NCI-H82 (cell line): ENCODE measurements at places on chromosomes 4 and X.

- no peak for DNase-seq
Observed at GRCh38 chr4:10898072-10898471, 213.5 kb upstream of the CLNK start.

DNA sequence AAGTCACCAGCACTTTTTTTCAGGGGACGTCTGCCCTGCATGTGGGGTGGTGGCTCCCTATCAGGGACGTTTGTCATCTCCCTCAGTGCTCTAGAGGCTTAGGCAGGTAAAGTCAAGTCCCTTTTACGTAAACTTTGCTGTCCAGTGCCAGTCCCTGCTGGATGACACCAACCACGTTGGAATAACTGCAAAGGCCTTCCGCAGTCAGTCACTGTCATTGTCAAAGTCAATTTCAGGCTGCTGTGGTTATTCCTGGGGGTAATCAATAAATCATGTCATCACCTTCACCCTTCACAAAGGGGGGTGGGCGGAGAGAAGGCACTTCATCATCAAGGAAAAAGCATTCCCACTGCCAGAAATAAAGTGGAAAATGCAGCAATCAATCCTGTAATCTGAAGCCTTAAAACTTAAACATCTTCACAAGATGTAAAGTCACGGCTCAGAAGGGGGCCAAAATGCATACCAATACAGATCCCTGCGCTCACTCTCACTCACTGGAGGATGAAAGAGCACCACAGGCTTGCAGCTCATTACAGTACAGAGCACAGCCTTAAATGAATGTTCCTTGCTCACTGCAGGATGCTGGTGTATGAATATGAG lies 56.2 kb downstream of the CLDN22 start:
- DNase-seq: no peak

DNA sequence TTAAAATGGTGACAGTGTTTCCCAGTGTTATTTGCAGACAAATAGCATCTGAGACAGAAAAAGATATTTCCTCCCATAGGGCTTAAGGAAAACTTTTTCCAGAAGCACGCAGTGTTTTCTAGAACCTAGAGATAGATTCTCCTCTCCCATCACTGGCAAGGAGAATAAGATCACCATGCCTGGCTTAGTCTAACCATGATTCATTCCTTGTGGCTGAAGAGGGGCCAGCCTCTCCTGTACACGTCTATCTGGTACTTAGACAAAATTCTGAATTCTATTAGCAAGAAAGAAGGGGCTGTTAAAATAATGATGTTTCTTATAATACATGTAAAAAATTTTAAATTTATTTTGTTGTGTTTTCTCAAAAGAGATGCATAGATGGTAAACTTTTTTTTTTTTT lies 296.1 kb upstream of the LDB2 start:
- no peak for DNase-seq

- no peak for DNase-seq
Observed at GRCh38 chr4:20623939-20624338, 76.3 kb upstream of the PACRGL start.

DNA sequence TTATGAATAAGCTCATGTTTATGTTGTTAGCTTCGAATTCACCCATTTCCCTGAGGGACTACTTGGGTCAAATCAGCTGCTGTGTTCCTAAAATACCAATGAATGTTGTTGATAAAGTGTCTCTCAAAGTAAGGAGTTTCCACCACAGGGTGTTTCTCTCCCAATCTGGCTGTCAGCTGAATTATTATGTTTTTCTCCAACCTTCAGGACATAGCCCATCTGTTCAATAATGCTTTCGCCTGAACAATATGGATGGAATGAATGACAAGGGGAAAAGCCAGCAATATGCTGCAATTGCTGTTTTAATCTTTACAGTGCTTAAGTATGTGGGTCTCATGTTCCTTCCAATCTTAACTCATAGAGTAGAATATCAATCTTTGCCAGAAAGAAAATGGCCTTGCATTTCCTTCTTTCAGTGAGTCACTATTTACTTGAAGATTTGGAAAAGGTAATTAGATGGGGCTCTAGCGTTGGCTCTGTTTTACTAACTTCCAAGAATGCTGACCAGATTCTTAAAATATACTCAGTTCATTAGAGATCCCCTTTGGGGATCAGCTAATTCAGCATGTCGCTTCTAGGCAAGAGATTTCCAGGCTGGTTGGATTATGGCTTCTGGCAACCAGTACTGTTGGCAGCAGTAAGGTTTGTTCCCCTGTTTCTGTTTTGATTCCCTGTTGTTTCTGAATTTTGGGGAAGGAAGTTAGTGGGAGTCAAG lies 410.5 kb downstream of the PPP3CA start:
- peak; percentile 34 for DNase-seq

- peak; percentile 48 for DNase-seq
Observed at GRCh38 chr4:2482693-2483092, 13.8 kb downstream of the RNF4 start.

DNA sequence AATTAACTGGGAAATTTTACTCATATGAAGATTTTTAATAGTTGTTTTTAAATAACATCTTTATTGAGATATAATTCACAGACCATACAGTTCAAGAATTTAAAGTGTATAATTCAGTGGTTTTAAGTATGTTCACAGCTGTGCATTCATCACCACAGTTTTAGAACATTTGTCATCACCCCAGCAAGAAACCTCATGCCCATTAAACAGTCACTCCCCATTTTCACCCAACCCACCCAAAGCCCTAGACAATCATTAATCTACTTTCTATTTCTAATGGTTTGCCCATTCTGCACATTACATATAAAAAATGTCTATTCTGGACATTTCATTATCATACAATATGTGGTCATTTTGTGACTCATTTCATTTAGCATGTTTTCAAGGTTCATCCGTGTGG lies 2.8 kb downstream of the UPRT start:
- no peak for DNase-seq

GRCh38 chr4:20251031-20251795 lies 492 bp upstream of the SLIT2 start:
- DNase-seq: peak; percentile 24

DNA sequence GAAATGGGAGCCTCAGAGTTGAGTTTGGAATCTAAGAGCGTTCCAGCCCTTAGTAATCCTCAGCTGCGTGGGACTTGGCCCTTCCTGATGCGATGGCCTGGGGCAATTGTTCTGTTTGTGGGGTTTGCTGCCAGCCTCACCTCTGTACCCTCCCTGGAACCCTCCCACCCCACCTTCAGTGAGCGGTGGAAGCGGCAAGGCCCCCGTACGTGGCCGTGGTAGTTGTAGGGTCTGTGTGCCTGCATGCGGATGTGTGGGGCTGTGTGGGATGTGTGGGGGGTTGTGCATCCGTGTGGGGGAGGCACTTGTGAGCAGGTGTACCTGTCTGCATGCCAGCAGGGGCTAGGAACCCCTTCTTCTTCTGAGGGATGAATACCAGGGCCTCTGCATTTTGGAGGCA lies 65.4 kb upstream of the ADRA2C start:
- DNase-seq: no peak

- no peak for DNase-seq
Observed at GRCh38 chr4:108466936-108467902, 153.2 kb upstream of the RPL34 start.

- DNase-seq: no peak
Observed at GRCh38 chr4:146846882-146847281, 98.8 kb downstream of the TTC29 start.

DNA sequence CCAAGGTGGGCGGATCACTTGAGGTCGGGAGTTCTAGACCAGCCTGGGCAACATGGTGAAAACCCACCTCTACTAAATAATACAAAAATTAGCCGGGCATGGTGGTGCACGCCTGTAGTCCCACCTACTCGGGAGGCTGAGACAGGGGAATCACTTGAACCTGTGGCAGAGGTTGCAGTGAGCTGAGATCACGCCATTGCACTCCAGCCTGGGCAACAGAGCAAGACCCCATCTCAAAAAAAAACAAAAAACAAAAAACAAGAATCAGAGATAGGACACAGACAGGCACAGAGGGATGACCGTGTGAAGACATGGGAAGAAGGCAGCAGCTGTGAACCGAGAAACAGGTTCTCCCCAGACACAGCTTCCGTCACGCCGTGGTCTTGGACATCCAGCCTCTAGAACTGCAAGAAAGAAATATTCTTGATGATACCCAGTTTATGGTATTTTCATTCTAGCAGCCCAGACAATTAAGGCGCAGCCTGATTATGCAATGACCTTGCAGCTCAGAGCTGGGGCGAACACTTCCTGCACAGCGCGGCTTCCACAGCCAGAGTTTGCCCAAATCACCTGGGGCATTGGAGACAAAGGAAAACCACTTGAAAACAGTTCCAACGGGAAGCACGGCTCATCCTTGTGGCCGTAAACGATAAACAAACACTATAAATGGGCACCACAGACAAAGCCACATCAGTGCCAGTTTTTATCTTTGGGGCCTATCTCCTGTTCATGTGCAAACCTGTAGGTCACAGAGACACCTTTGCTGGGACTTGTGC lies 4.2 kb upstream of the ARSD start:
- no peak for DNase-seq

DNA sequence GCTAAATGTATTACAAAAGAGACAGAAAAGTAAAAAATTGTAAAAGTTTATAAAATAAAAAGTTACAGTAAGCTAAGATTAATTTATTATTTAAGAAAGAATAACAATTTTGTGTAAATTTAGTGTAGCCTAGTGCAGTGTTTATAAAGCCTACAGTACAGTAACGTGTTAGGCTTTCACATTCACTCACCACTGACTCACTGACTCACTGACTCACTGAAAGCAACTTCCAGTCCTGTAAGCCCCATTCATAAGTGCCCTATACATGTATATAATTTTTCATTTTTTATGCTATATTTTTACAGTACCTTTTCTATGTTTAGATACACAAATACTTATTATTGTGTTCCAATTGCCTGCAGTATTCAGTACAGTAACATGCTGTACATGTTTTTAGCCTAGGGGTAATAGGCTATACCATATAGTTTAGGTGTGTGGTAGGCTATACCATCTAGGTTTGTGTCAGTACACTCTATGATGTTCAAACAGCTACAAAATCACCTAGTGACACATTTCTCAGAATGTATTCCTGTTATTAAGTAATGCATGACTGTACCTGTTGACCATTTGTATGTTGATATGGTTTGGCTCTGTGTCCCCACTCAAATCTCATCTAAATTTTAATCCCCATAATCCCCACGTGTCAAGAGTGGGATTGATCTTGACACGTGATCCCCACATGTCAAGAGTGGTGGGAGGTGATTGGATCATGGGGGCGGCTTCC lies 57.9 kb downstream of the CFAP299 start:
- peak; percentile 0 for DNase-seq

- no peak for DNase-seq
Observed at GRCh38 chrX:136055651-136056221, 70.5 kb downstream of the SLC9A6 start.

DNA sequence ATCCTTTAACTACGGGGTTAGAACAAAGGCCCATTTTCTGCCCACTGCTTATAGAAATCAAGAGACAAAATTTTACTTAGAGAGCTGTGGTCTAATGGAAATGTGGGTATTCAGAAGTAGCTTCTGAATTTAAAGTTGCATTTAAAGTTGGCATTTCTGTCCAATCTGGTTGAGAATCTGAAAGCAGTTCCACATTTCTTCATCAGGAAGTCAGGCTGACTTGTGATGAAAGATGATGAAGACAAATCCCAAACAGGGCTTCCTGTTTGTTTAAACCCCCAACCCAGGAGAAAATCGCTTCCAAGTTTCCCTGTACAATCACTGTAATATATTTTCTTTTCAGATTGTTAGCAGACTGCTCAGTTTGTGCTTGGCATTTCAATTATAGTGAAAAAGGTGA lies 345.3 kb downstream of the SPRY1 start:
- no peak for DNase-seq

- peak; percentile 77 for DNase-seq
Observed at GRCh38 chrX:12771445-12772069, 19.7 kb upstream of the PRPS2 start.

GRCh38 chr4:184473499-184474262 lies 669 bp downstream of the IRF2 start:
- peak; percentile 37 for DNase-seq

DNA sequence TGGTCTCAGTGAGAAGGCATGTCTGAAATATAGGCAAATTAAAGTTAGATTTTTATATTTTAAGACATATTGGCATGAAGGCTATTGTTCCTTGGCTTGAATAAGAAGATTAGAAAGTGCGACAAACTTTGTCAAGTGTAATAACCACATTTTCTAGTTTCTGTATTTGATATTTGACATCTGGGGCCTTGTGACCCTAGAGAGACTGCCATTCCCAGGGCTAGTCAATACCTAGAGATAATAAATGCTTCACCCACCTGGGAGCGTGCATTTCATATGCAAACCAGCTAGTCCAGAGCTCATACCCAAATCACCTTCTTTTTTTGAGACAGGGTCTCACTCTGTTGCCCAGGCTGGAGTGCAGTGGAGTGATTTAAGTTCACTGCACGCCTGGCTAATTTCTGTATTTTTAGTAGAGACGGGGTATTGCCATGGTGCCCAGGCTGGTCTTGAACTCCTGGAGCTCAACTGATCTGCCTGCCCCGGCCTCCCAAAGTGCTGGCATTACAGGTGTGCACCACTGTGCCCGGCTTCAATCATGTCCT lies 62.6 kb downstream of the COQ2 start:
- no peak for DNase-seq

- peak; percentile 67 for DNase-seq
Observed at GRCh38 chrX:118116713-118117550, at the start of gene KLHL13. Gene KLHL13 (minus strand): TSS chrX:118116810. CDS start chrX:118028473, 88,337 bp downstream.

DNA sequence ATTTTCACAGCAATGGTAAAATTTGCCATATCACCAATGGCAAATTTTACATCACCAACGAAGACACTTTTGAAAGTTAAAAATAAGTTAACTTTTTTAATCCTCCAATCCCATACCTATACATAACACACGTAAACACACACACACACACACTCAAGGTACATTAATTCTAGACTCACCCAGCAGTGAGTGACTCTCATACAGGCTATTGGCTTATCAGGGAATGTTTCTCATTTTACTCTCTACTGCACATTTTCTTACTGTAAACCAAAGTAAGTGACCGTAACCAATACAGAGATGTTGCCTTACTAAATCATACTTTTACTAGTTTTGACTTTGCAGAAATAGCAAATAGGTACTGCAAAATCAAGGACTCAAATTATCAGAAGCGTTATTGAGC lies 2.3 kb downstream of the VEGFC start:
- no peak for DNase-seq

- peak; percentile 44 for DNase-seq
Observed at GRCh38 chr4:11765849-11766453, 337.3 kb upstream of the HS3ST1 start.

- DNase-seq: no peak
Observed at GRCh38 chr4:165190591-165191347, 16.6 kb upstream of the KLHL2 start.
